ENCODE measurements at places on chromosomes 11 and 22.

- no peak for DNase-seq
Measured at GRCh38 chr11:69202511-69203221, 46.9 kb downstream of the SMIM38 start.

- no peak for DNase-seq
Measured at GRCh38 chr11:123158033-123159003, 36.7 kb downstream of the CLMP start.

DNA sequence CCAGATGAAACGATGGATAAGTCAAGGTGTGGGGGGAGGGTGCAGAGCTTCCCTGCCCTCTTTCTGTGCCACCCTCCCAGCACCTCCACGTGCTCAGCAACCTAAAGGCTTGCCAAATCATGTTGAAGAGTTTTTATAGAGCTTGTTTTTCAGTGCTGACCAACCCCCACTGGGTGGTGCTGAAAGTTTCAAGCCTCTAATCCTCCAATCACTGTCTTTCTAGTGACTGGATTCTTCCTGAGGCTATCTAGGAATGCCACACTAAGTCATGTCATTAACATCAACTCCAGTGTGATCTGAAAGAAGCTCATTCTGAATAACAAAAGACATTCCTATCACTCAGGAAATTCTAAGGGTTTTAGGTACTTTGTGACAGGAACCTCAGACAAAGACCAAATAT is 382.6 kb downstream of the DYNC2H1 start:
- DNase-seq, result peak; percentile 58

GRCh38 chr22:22896601-22897000 is 9.0 kb downstream of the IGLL5 start:
- DNase-seq, result no peak

DNA sequence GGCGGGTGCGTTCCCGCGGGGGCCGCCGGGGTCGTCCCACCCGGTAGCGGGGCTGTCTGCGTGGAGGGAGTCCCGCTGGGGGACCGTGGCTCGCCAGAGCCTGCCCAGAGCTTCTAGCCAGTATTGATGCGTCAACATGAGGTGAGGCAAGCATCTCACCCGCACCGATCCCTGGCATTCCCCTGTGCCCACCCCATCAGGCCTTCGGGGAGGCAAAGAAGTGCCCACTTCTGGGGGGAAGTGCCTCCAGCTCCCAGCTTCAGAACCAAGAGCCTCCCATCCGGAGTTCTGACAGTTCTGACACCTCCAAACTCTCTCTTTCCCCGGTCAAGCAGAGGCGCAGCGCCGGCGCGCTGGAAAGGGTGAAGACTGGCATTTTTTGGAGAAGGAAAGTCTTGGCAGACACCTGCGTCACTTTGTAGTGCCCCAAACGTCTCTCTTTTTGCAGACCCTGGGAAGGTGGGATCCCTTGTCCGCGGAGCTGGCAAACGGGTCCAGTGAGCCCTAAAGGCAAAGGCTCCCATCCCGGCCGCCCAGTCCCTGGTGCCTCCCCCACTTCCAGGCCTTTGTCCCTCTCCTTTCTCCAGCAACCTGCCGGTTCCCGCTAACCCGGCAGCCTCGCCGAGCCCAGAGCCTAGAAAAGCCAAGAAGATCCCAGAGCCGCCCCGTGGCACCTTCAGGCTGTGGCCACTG is 3.2 kb upstream of the PAX6 start:
- no peak for DNase-seq

DNA sequence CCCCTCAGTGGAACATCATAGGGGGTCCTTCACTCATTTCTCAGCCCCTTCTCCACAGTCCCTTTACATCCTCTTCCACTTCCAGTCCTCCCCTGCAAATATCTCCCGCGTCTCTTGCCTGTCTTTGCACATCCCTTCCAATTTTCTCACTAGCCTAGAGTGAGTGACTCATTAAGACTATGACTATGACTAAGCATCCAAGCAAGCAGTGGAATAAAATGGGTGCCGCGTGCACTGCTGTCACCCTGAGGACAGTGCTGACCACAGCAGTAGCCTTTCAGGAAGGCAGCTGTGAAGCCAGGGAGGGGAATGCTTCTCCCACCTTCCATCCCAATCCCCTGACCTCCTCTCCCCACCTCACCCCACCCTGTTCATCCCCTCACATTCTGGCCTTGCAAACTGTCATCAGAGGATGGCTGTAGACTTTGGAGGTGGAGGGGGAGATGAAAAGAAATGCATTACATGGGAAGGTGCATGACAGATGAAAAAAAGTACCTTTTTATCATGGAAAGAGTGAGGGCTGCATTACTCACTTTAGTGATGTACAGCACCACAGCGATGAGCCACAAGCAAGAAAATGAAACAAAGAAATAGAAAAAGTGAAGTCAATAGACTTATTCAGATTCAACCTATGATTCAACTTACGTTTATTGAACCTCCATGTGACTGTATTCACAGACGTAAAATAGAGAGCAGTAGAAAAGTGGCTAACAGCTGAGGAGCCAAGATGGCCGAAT is 948.2 kb downstream of the NTM start:
- no peak for DNase-seq

GRCh38 chr11:128189823-128190222 is 397.5 kb downstream of the ETS1 start:
- no peak for DNase-seq
